ENCODE measurements at places on chromosomes 2 and 18.

GRCh38 chr2:183868707-183869106, 729.6 kb upstream of the ZNF804A start:
- no peak for DNase-seq

DNA sequence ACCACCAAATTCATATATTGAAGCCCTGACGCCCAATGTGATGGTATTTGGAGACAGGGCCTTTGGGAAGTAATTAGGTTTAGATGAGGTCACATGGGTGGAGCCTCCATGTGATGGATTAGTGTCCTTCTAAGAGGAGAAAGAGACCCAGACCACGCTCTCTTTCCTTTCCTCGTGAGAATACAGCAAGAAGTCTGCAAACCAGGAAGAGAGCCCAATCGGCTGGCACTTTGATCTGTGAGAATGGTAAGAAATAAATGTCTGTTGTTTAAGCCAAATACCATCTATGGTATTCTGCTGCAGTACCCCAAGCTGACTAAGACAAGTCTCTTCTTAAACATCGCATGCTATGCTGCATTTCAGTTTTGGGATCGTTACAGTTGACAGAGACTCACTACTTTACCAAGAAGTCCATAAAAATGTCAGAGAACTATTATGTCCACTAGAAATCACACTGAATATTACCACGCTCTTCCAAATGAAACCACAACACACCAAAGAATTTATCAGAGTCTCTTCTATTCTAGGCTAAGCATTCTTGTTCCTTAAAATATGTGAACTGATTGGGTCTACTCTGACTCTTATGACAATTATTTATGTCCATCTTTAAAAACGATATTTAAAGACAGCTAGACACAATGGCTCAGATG, 48.5 kb downstream of the LPIN2 start:
- no peak for DNase-seq

DNA sequence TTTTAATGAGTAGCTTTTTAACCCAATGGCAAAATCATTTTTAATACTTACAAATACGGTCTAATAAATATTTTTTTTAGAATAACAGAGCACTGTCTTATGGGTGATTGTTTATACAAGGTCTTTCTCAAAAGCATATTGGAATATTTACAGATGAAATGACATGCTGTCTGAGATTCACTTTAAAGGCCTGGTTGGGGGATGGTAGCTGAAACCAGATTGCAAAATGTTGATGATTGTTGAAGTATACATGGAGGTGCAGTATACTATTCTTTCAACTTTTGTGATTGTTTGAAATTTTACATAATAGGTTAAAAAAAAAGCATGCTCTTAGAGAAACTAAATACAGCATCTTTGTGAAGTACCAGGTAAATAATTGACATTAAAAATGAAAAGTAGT, 111.2 kb downstream of the FMNL2 start:
- no peak for DNase-seq

- DNase-seq, result peak; percentile 9
Observed at GRCh38 chr2:47569658-47570475, 166.9 kb downstream of the MSH2 start.

GRCh38 chr2:101608408-101609310, 88.8 kb upstream of the MAP4K4 start:
- DNase-seq, result no peak

GRCh38 chr2:55235724-55236538, 3.4 kb downstream of the RPS27A start:
- DNase-seq, result no peak

GRCh38 chr2:200174433-200175216, 131.9 kb upstream of the SPATS2L start:
- DNase-seq, result no peak

DNA sequence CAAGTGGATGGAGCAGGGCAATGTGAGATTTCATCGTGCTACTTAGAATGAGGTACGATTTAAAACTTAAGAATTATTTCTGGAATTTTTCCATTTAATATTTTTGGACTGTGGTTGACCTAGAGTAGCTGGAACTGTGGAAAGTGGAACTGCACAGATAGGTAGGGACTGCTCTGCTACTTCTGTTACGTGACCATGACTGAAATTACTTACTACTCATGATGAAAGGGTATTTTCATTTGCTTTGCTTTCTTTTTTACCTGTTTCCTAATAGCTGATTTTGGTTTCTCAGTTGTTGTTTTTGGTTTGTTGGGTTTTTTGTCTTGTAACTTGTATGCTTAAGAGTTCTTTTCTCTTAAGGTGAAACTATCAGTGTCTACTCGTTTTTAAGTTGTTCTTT, 11.4 kb downstream of the UBE2E3 start:
- no peak for DNase-seq

DNA sequence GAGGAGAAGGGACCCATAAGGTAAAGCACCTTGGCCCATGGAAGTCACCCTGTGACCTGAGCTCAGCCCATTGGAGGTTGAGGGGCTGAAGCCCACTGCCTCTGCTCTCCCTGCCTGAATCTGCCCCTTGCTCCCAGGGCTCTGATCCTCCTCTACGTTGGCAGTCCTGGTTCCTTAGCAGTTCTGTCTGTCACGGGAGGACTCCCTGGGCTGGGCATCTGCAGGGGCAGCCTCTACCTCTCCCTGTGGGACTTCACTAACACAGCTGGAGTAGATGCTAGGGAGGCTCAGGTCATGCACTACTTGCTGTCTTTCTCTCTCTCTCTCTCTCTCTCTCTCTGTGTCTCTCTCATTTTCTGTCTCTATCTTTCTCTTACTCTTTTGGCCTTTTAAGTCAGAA, 8.7 kb downstream of the GYPC start:
- no peak for DNase-seq

- DNase-seq, result no peak
Observed at GRCh38 chr2:166148500-166149400, 20.9 kb upstream of the SCN1A start.

GRCh38 chr2:45867349-45867748, 215.9 kb downstream of the PRKCE start:
- DNase-seq, result no peak

- no peak for DNase-seq
Observed at GRCh38 chr2:197212344-197213262, 98.0 kb downstream of the ANKRD44 start.

GRCh38 chr18:34659579-34660517, 50.2 kb upstream of the DTNA start:
- DNase-seq, result no peak

DNA sequence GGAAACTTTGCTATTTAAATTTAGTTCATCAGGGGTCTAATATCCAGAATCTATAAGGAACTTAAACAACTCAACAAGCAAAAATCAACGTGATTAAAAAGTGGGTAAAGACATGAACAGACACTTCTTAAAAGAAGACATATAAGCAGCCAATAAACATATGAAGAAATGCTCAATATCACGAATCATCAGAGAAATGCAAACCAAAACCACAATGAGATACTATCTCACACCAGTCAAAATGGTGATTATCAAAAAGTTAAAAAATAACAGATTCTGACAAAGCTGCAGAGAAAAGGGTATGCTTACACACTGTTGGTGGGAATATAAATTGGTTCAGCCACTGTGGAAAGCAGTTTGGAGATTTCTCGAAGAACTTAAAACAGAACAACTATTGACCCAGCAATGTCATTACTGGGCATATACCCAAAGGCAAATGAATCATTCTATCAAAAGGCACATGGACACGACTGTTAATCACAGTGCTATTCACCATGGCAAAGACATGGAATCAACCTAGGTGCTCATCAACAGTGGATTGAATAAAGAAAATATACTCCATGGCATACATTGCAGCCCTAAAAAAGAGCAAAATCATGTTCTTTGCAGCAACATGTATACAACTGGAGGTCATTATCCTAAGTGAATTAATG, 189.9 kb downstream of the SLC4A10 start:
- no peak for DNase-seq

GRCh38 chr2:120935339-120936313, 200.0 kb downstream of the GLI2 start:
- DNase-seq, result no peak

DNA sequence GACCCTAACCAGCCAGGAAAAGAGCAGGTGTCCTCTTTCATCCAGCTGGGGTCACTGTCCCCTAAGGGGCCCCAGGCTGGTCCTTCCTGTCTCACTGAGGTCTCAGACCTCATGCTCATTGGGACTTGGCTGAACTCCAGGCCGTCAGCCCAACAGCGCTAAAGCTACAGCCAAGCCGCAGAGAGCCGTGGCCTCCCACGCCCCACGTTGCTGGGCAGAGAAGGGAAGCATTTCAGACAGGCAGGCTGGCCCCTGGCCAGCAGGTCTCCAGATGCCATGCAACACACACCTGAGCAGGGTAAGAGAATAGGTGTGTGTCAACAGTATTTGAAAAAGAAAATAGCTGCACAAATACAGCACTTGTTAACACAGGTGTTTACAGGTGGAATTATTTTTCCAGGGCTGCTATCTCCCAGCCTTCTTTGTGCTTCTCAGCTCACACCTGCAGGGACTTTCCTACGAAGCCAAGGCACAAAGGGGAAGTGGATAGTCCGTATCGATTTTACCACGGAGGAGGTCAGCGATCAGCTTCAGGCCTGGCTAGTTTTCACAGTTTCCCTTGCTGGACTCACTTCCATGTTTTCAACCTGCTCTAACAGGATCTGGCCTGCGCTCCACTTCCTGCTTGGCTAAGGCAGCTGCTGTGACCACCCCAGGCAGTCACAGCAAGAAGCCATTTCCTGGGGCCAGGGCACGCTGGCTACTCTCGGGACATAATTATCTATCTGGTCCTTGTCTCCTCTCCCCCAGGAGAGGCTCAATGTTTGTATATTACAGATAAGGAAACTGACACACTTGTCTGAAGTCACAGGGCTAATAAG, 156.1 kb upstream of the ID2 start:
- DNase-seq, result no peak

DNA sequence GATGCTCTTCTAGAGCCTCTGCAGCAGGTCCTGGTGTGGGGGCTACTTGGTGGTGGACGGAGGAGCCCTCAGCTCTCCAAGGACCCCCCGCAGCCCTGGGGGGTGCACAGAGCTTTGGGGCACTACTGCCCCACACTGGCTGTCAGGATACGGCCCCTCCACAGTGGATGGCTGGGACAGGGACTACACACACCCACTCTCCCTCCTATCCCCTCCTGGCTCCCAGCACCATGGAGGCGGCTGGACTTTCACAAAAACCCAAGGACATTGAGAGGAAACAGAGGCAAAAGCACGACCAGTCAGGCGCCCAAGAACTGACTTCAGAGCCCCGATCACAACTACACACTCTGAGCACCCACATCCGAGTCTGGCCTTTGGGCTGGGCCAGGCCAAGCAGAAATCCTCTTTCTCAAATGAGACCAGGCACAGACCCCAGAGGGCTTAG, 12.6 kb downstream of the GPR35 start:
- DNase-seq, result no peak

DNA sequence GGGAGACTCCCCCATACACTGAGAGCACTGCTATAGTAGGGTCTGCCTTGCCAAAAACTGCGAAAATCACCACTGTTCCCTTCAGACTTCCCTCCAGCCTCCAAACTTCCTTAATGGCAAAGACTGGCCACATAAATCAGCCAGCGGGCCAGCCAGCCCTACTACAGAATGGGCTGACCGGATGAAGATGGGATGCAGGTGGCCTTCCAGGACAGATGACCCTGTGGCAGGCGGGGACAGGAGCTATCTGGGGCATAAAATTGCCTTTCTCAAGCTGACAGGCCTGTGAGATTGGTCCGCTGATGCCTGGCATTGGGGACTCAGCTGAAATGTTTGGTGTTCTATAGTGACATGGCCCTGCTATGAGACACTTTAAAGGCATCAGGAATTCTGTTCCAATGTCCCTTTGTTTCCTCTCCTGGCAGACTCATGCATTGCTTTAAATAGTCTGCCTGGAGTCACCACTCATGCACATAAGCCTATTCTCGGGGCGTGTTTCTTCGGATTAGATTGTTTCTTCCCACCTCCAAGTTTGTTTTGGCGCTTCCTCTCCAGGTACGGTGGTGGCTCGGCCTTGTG, 135.9 kb downstream of the ALPK2 start:
- no peak for DNase-seq

GRCh38 chr2:84912984-84913383, 7.5 kb downstream of the TMSB10 start:
- DNase-seq, result no peak

GRCh38 chr18:60099709-60100108, 199.9 kb downstream of the PMAIP1 start:
- no peak for DNase-seq

DNA sequence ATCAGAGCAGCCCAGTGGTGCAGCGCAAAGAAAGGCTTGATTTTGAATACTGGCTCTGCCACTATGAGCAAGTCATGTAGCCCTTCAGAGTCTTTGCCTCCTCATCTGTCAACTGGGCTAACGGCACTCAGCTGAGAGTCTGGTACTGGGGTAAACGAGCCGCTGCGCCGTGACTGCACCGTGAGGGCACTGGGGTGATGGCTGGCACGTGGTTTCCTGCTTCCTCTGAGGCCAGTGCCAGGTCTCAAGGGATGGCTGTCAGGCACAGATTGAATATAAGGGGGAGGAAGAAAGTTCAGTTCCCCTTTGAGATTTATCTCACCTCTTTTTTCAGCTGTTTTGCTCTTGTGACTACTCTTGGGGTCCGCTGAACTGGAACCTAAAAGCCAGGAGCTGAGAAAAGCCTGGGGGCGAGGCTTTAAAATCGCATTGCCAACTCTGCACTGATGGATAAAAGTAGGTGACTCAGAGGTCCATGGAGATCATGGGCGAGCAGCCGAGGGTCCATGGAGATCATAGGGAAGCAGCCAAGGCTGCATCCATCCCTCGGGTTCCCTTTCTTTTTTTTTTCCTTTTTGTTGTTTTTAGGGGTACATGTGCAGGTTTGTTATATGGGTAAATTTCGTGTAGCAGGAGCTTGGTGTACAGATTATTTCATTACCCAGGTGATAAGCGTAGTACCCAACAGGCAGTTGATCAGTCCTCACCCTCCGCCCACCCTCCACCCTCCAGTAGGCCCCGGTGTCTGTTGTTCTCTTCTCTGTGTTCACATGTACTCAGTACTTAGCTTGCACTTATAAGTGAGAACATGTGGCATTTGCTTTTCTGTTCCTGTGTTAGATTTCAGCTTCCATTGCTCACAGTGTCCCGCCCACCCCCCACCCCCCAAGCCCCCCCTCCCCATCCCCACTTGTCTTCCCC, 114.3 kb downstream of the SPP2 start:
- DNase-seq, result peak; percentile 55

DNA sequence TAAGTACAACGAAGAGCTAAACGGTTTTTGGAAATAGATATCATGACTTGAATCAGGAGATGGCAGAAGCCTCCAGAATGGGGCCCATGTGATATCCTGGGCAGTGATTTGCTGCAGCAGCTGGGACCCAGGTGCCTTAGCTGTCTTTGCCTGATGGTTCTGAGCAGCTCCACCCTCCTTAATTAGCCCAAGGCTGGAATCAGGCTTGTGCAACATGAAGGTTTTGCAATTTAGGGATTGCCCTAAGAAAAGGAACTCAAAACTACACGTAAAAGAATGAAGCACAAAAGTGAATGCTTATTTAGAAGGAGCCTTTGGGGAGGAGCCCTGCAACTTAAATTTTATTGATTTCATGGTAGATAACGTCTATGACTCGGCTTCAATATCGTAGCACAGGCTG, 17.3 kb upstream of the CNDP2 start:
- DNase-seq, result no peak

DNA sequence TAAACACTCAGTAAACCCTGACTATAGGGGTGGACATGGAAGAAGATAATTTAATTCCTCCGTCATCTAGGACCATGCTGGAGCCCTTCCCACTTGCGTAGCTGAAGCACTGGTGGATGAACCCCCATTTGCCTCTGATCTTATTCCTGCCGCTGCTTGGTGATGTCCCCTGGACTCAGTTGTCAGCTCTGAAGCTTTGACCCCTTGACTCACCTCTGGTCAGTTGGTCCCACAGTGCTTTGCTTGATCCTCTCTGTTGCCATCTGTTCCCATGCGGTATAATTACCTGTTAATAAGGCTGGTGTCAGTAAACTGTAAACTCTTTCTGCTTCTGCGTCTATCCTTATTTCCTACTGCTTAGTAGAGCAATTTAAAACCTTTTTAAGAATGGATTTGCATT, 126.9 kb downstream of the SPTBN1 start:
- no peak for DNase-seq

Measured in activated naive CD8-positive, alpha-beta T cell treated with anti-CD3 and anti-CD28 coated beads, Interleukin-2, amount 50 U/mL, for 24 hours (primary cell).